ENCODE measurements at places on chromosomes 6 and 20. TPM values are rescaled to one million over a fixed set of nuclear protein-coding genes. Genes with fewer than 3 reads are reported as not detected.

- H3K27ac ChIP-seq = peak overlapping the region; percentile 90
- DNase-seq = peak; percentile 48
- H3K4me3 ChIP-seq = peak overlapping the region; percentile 65
- H3K36me3 ChIP-seq = peaks cover 15% of the 10 kb centered on the region
These were observed 21.7 kb downstream of the VPS52 start for GRCh38 chr6:33249732-33250630.

GRCh38 chr6:71619836-71620235 lies 266.5 kb upstream of the RIMS1 start:
- H3K27ac ChIP-seq = no peak overlapping the region
- no peaks in the 10 kb centered on the region for H3K36me3 ChIP-seq
- H3K4me3 ChIP-seq = no peak overlapping the region
- DNase-seq = no peak

GRCh38 chr6:106324726-106325335 lies 729 bp downstream of the ATG5 start:
- peaks cover 3% of the 10 kb centered on the region for H3K4me1 ChIP-seq
- no peak for DNase-seq
- no peaks in the 10 kb centered on the region for H3K36me3 ChIP-seq
- peak overlapping the region; percentile 82 for H3K27ac ChIP-seq

- no peaks in the 10 kb centered on the region for H3K4me1 ChIP-seq
- no peak overlapping the region for H3K27ac ChIP-seq
- no peaks in the 10 kb centered on the region for H3K27me3 ChIP-seq
- no peaks in the 10 kb centered on the region for H3K36me3 ChIP-seq
These were observed 133.5 kb downstream of the PLCB1 start for GRCh38 chr20:8265588-8265987.

DNA sequence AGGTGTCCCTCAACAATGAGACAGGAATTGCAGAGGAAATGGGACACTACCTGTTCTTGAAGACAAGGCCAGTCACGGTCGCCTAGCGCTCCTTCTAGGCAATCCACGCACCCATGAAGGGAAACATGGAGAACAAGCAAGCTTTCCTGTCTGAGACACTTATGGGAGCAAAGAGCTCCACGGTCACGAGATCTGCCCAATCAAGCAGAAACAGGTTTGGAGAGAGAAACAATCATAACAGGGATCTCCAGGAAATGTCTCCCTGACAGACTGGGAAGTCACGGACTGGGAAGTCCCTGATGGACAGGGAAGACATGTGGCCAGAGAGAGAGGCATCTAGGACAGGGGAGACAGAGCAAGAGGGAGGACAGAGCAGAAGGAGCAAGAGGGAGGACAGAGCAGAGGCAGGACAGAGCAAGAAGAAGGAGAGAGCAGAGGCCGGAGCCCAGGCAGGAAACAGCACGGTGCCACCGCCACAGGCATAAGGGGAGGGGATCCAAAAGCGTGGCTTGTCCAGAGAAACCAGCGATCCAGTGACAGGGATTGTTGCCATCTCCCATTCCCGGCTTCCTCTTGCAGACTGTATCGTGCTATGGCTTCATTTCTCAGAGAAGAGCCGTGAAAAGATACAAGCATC lies 167.8 kb upstream of the ZNF337 start:
- no peaks in the 10 kb centered on the region for H3K27me3 ChIP-seq
- no peak overlapping the region for H3K27ac ChIP-seq
- H3K36me3 ChIP-seq = no peaks in the 10 kb centered on the region
- no peak for DNase-seq
- peaks cover 25% of the 10 kb centered on the region for H3K4me1 ChIP-seq

GRCh38 chr20:17357238-17357637 lies 130.4 kb downstream of the PCSK2 start:
- no peak for DNase-seq
- no peak overlapping the region for H3K27ac ChIP-seq
- H3K36me3 ChIP-seq = no peaks in the 10 kb centered on the region

GRCh38 chr6:7697820-7698623 lies 27.9 kb upstream of the BMP6 start:
- no peaks in the 10 kb centered on the region for H3K36me3 ChIP-seq
- no peak overlapping the region for H3K27ac ChIP-seq
- H3K4me3 ChIP-seq = no peak overlapping the region
- no peaks in the 10 kb centered on the region for H3K4me1 ChIP-seq
- peak; percentile 17 for DNase-seq
- H3K27me3 ChIP-seq = no peaks in the 10 kb centered on the region

- no peaks in the 10 kb centered on the region for H3K4me1 ChIP-seq
- no peak overlapping the region for H3K4me3 ChIP-seq
- H3K27me3 ChIP-seq = no peaks in the 10 kb centered on the region
These were observed 413.2 kb downstream of the CDH26 start for GRCh38 chr20:60371384-60371783.

- H3K27ac ChIP-seq = no peak overlapping the region
- H3K4me3 ChIP-seq = no peak overlapping the region
- H3K27me3 ChIP-seq = no peaks in the 10 kb centered on the region
- H3K36me3 ChIP-seq = no peaks in the 10 kb centered on the region
- H3K4me1 ChIP-seq = no peaks in the 10 kb centered on the region
These were observed 197.2 kb downstream of the RNF144B start for GRCh38 chr6:18584372-18584771.

Gene SULF2
- 39.1 TPM for total RNA-seq

GRCh38 chr6:29656798-29657197 lies at the start of gene MOG:
TSS of gene MOG (plus strand) at chr6:29657092. CDS start at chr6:29657210, 118 bp downstream.
- no peak within 1 kb of the TSS for H3K4me3 ChIP-seq
- DNase-seq = peak; percentile 51
- no peaks in the 10 kb centered on the region for H3K36me3 ChIP-seq
- peak within 1 kb of the TSS; percentile 78 for H3K27ac ChIP-seq

Gene SLC35D3
- 0.16 TPM for total RNA-seq

Gene CASS4
- total RNA-seq = 0.42 TPM

Gene IL20RA
- 1.1 TPM for total RNA-seq

Gene ZNF831
- total RNA-seq = 0.02 TPM

- H3K27me3 ChIP-seq = no peaks in the 10 kb centered on the region
- no peaks in the 10 kb centered on the region for H3K36me3 ChIP-seq
- DNase-seq = no peak
- H3K27ac ChIP-seq = no peak overlapping the region
- H3K4me3 ChIP-seq = no peak overlapping the region
These were observed 191.9 kb downstream of the TSHZ2 start for GRCh38 chr20:53164072-53164471.

GRCh38 chr6:108874470-108875160 lies 26.4 kb downstream of the ARMC2 start:
- H3K27me3 ChIP-seq = no peaks in the 10 kb centered on the region
- peak overlapping the region; percentile 93 for H3K27ac ChIP-seq
- H3K4me1 ChIP-seq = peaks cover 17% of the 10 kb centered on the region
- H3K36me3 ChIP-seq = no peaks in the 10 kb centered on the region
- no peak overlapping the region for H3K4me3 ChIP-seq

Gene CHRNA4
- total RNA-seq = not detected

DNA sequence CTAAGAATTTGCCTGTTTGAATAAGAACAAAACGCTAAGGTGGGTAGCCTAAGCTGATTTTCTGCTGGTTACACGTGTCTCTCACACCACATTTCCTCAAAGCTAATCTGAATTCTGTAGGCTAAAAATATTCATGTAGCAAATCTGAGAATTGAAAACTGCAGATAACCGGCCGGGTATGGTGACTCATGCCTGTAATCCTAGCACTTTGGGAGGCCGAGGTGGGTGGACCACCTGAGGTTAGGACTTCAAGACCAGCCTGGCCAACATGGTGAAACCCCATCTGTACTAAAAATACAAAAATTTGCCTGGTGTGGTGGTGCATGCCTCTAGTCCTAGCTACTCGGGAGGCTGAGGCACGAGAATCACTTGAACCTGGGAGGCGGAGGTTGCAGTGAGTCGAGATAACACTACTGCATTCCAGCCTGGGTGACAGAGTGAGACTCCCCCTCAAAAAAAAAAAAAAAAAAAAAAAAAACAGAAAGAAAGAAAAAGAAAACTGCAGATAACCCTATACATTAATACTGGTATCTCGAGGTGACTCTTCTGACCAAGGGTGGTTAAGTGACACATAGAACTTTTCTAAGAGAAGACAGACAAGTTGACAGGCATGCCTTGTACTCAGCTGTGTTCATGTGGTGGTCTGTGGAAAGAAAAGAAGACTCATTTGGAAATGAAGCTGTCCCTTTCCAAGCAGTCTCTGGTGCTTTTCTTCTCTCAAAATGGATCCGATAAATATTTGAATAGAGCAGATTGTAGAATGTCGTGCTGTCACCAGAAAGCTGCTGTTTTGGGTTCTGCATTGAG lies 24.7 kb upstream of the ASXL1 start:
- H3K27ac ChIP-seq = peak overlapping the region; percentile 28
- no peaks in the 10 kb centered on the region for H3K27me3 ChIP-seq
- H3K4me3 ChIP-seq = no peak overlapping the region
- H3K36me3 ChIP-seq = peaks cover 31% of the 10 kb centered on the region
- peaks cover 38% of the 10 kb centered on the region for H3K4me1 ChIP-seq

GRCh38 chr20:5072756-5073659 lies 46.8 kb downstream of the PCNA start:
- peaks cover 16% of the 10 kb centered on the region for H3K4me1 ChIP-seq
- H3K27ac ChIP-seq = peak overlapping the region; percentile 39
- DNase-seq = peak; percentile 89
- H3K36me3 ChIP-seq = no peaks in the 10 kb centered on the region
- H3K4me3 ChIP-seq = no peak overlapping the region

DNA sequence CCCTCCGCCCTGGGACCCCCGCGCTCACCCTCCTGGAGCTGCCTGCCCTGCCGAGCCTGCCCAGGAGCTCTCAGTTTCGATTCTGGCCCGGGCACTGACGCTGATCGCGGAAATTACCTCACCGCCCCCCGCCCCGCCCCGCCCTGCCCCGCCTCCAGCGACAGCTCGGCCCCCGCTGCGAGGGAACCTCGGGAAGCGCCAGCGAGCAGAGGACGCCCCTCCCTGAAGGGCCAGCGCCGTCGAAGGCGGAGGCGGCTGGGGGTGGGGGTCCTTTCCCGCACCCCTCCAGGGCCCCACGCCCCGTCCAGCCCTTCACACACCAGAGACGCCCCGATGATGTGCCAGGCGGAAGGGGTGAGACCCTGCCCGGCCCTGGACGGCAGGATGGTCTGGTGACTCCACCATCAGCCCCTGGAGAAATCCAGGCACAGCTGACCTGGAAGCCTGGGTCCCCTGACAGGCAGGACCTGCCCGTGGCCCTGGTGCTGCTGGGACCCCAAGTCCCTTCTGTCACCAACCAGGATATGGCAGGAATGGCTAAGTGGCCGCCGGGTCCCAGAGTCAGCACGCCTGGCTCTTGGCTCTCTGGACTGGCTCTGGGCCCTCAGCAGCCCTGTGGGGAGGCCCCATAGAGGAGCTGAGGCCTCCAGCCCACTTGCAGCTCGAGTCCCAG lies at the start of gene HELZ2:
HELZ2 (minus strand) TSS at position 84 of the 673 bp plus-strand sequence. CDS start 1,854 bp downstream, outside the sequence.
- DNase-seq = peak; percentile 84
- H3K27me3 ChIP-seq = no peaks in the 10 kb centered on the region
- H3K36me3 ChIP-seq = no peaks in the 10 kb centered on the region
- H3K27ac ChIP-seq = peak within 1 kb of the TSS; percentile 91
- H3K4me1 ChIP-seq = peaks cover 30% of the 10 kb centered on the region

Gene HM13
- 51.4 TPM for total RNA-seq

DNA sequence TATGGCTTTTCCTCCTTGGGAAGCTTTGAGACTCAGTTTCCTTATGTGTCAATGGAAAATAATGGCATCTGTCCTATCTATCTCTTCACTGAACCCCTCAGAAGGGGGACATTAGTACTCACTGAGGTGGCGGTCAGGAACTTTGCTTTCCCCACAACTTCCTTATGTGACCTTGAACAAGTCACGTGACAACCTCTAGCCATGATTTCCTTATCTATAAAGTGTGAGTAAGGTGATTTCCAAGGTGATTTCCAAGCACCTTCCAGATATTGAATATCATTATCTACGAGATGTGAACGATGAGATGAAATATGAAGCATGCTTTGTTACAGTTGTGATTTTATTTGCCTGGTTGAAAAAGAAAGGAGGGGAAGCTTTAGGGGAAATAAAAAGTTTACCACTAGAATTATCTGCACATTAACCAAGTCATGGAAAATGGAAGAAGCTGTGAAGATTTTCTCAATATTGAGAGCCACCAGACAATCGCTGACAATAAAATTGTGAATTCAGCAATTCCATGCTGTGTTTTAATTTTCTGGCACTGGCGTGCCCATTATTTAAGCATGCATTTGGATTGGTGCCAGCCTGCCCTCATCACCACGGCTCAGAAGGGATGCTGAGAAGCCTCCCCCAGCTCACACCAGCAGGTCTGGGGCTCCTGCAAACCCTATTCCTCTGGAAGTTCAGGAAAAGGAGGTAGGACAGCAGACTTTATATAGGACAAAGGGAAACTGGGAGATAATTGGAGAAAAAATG lies 255.3 kb downstream of the CD83 start:
- H3K4me1 ChIP-seq = no peaks in the 10 kb centered on the region
- H3K4me3 ChIP-seq = no peak overlapping the region
- no peak for DNase-seq
- no peak overlapping the region for H3K27ac ChIP-seq
- no peaks in the 10 kb centered on the region for H3K36me3 ChIP-seq

DNA sequence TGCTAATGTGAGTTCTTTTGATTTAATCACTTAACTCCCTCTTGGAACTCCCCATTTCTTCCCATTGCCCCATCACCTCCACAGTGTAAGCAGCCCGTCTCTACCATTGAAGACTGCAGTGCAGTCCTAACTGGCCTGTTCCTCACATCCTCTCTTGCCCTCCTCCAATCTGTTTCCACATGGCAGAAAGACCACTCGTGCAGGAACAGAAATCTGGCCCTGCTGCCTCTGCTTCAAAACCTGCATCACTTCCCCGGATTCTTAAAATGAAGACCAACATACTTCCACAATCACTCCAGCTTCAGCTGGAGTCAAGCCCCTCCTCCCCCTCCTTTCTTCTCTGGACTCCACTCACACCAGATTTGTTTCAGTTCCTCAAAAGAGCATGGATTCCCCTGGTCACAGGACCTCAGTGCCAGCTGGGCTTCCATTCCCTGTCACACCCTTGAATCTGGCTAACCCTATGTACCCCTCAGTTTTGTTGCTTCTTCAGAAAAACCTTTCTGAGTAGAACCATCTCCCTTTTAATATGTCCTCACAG lies 802.3 kb downstream of the MAFB start:
- DNase-seq = peak; percentile 38
- H3K36me3 ChIP-seq = no peaks in the 10 kb centered on the region
- peak overlapping the region; percentile 4 for H3K27ac ChIP-seq
- H3K4me1 ChIP-seq = no peaks in the 10 kb centered on the region
- H3K27me3 ChIP-seq = no peaks in the 10 kb centered on the region

Gene MROH8
- 7.0 TPM for total RNA-seq

Gene LGSN
- not detected for total RNA-seq

Gene DDO
- total RNA-seq = 14.2 TPM

Gene TRMT6
- total RNA-seq = 9.2 TPM

GRCh38 chr6:110703906-110704594 lies 111.2 kb downstream of the CDK19 start:
- no peak overlapping the region for H3K27ac ChIP-seq
- H3K27me3 ChIP-seq = no peaks in the 10 kb centered on the region
- H3K4me1 ChIP-seq = peaks cover 6% of the 10 kb centered on the region
- H3K36me3 ChIP-seq = no peaks in the 10 kb centered on the region
- DNase-seq = no peak

Gene GABRR1
- total RNA-seq = not detected
